ENCODE measurements at places on chromosomes 1 and 21. TPM values are rescaled to one million over a fixed set of nuclear protein-coding genes. Genes with fewer than 3 reads are reported as not detected.
A peak's percentile ranks its signal among the peaks of the same experiment; 100 is the strongest.

DNA sequence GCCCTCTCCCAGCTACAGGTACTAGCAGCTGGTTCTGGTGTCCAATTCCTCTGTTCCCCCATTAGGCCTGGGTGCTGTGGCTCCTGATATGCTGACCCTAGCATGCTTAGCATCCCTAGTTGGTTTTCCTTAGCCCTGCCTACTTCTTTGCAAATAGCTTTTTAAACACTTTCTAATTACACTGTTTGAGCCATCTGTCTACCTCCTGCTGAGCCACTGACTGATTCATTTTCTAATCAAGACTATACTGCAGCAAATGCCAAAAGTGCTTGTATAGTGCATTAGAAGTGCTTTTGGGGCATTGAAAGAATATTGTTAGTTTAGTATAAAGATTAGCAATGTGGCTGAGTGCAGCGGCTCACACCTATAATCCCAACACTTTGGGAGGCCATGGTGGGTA, 36.3 kb downstream of the ERICH3 start:
- DNase-seq = no peak

DNA sequence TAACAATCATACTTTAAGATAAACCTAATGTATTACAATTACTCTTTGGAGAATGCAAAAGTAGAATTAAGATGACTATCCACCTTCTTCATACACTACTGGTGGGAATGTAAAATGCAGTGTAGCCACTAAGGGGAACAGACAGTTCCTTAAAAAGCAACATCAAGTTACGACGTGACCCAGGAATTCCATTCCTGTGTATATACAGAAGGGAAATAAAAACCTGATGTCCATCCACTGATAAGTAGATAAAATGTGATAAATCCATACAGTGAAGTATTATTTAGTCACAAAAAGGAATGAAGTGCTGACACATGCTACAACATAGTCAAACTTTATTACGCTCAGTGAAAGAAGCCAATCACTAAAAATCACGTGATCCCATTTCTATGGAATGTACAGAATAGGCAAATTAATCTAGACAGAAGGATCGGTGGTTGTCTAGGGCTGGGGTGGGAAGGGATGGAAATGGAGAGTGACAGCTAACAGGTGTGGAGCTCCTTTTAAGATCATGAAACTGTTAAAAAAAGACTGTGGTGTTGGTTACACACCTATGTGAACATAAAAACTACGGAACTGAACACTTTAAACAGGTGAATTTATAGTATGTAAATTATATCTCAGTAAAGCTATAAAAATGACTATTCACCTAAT, 42.1 kb downstream of the NRIP1 start:
- no peak for DNase-seq

GRCh38 chr1:214496126-214496525, 55.3 kb downstream of the PTPN14 start:
- DNase-seq = no peak

GRCh38 chr1:179448437-179449149, 82.8 kb downstream of the AXDND1 start:
- no peak for DNase-seq

GRCh38 chr1:32742199-32742947, 39.8 kb upstream of the SYNC start:
- peak; percentile 42 for DNase-seq

- DNase-seq = peak; percentile 32
These were observed 808 bp downstream of the MAP3K21 start for GRCh38 chr1:233328142-233328921.

DNA sequence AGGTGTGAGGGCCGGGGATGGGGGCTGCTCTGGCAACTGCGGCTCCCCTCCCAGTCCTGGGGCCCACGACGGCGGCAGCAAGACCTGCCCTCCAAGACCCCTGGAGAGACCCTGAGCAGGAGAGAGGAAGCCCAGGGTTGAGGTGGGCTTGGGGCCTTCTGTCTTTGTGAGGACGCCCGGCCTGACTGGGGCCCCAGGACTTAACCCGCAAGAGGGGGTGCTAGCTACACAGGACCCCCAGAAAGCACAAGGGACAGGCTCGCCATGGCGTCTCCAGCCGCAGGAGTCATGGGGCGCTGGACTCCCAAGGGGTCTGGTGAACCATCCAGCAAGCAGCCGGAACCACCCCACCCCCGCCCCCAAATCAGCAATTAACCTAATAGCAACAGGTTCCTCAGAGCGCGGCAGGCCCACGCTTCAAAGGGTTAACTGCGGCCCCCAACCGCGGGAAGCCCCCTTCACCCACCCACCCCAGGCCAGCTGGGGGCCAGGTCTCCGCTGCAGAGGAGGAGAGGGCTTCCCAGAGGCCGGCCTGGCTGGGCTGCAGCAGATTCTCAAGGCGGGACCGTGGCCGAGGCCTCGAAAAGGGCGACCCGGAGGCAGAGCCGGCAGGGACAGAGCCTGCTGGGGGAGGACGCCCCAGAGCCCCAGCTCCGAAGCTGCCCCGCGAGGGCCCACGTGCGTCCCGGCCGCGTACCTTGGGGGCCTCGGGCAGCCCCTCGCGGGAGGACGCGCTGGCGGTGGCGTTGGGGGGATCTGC, 525 bp downstream of the C1QTNF12 start:
- no peak for DNase-seq

- DNase-seq = no peak
These were observed 180.2 kb upstream of the MAP1LC3C start for GRCh38 chr1:242178924-242179708.

DNA sequence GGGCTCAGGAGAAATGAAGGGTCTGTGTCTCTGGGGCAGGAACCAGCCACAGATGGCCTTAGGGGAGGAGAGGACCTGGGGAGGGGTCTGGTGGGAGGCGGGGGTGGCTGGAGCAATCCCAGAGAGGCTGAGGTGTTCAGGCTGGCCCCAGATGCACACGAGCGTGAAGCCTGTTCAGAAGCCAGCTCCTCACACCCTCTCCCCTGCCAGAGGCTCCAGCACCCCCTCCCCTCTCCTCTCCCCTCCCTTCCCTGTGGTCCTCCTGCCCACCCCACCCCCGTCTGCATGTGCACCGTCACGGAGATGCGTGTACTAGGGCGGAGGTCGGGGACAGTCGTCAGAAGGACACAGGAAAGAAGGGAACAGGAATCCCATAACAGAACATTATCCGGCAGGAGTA, 115.0 kb upstream of the COL6A1 start:
- no peak for DNase-seq

DNA sequence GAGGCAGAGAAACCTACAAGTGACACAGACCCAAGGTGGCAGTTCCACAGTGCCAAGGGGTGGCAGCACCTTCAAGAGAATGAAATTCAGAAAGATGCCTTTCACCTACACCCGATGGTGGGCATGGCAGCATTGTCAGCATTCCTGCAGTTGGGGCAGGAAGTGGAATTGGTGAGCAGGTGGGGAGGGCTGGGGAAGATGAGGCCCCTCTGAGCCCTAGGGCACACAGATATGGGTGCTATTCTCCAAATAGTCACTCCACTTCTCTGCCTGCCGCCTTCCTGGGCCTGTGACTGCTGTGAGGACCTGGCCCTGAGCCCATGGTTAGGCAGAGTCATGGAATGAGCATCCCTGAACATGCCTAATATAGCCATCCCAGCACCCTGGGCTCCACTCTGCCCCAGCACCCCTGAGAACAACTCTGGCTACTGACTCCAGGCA, 8.3 kb downstream of the SHISA4 start:
- peak; percentile 44 for DNase-seq

GRCh38 chr1:172754609-172755008, 95.7 kb downstream of the FASLG start:
- DNase-seq = no peak

DNA sequence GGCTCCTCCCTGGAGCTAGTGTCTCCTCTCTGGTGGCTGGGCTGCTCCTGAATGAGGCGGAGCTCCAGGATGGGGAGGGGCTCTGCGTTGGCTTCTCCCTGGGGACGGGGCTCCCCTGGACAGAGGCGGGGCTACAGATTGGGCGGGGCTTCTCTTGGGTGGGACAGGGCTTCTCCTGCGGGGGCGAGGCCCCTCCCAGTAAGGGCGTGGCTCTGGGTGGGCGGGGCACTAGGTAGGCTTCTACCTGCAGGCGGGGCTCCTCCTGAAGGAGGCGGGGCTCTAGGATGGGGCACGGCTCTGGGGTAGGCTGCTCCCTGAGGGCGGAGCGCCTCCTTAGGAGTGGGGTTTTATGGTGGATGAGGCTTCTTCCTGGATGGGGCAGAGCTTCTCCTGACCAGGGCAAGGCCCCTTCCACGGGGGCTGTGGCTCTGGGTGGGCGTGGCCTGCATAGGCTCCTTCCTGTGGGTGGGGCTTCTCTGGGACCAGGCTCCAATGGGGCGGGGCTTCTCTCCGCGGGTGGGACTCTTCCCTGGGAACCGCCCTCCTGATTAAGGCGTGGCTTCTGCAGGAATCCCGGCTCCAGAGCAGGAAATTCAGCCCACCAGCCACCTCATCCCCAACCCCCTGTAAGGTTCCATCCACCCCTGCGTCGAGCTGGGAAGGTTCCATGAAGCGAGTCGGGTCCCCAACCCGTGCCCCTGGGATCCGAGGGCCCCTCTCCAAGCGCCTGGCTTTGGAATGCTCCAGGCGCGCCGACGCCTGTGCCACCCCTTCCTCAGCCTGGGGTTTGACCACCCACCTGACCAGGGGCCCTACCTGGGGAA, 22.7 kb upstream of the ARF1 start:
- DNase-seq = peak; percentile 97

GRCh38 chr1:25095635-25096200, 136.6 kb downstream of the SYF2 start:
- DNase-seq = no peak

DNA sequence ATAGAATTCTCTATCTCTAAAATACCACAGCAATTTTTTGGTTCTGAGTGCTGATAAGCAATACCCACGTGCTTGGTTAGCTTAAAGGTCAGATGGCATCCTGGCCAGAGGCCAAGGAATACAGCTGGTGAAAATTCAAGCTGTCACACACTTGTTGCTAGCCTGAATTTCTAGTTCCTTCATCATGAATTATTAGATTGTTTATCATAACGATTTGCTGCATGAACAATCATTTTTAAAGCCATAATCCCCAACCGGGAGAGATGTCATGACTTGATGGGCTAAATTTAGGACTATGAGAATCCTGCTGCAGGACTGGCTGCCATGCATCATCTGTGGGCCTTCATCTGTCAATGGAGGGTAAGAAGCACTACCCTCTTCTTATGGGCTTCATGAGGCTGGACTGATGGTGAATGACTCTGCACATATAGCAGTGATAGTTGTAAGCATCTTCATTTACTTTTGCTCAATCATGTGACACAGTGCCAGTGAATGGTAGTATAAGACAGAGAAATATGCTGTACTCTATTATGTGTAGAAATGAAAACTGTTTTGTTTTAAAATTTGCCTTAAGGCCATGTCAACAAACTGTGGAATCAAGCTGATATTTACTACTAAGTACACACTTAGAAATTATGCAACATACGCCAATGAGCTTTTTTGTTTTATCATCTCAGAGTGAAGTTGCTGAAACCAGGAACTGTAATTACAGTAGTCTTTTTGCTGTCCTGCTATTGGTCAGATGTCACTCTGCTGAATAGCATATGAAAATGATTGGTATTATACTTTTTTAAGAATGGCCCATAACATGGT, 80.5 kb upstream of the RALGPS2 start:
- DNase-seq = peak; percentile 44

DNA sequence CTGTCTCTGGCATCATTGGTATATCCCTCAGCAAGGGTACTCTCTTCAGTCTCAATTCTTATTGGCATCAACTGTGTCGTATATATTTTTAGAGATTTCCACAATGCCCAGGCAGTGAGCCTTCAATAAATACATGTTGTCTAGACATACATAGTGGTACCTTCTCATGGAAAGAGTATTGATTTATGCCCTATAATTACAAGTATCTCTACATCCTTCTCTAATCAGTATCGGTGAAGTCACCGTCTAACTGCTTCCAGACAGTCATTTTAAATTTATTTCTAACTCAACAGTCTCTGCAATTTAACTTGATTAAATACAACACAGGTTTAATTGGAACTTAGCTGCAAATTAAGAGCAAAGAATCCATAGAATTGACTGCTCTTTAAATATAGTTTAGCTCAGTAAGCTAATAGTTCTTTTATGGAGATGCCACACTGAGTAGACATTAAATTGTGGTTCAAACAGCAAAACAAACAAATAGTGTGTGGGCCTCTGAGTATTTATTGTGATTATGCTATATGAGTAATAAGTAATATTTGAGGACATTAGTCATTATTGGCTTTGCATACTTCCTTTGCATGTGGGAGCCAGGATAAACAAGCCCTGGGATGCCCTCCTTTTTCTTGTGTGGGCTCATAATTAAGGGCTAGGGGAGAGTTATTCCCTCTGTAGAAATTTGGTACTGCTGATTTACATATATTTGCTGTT, 126.9 kb upstream of the DUSP10 start:
- DNase-seq = no peak

DNA sequence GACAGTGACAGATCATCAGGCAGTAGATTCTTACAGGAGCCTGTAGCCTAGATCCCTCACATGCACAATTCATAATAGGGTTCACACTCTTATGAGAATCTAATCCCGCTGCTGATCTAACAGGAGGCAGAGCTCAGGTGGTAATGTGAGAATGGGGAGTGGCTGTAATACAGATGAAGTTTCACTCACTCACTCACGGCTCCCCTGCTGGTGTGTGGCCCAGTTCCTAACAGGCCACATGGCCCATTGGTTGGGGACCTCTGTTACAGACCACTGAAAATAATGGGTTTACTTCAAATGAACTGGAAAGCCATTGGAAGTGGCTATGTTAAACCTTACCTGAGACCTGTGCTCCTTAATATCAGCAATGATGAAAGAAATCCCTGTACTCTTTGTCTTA, 151.0 kb downstream of the GRIK1 start:
- no peak for DNase-seq

DNA sequence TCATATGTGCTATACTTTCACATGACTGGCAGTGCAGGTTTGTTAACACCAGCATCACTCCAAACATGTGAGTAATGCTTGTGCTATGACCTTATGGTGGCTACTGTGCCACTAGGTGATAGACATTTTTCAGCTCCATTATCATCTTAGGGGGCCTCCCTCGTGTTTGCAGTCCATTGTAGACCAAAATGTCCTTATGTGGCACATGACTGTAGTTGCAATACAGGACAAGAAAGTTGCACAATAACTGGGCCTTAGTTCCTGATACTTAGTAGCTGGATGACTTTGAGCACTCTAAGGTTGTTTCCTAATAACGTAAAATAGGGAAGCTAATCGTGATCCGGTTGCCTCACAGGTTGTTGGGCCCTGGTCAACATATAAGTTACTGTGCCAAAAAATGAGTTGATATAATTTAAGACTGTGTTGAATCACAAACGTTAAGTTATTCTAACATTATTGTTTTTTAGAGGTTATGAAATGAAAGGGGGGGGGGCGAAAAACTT, 511 bp upstream of the SNX27 start:
- peak; percentile 14 for DNase-seq

GRCh38 chr1:181033799-181034451, at the start of gene MR1:
Gene MR1 (plus strand): TSS chr1:181033983. CDS start chr1:181034008, 25 bp downstream.
- no peak for DNase-seq

GRCh38 chr1:90381598-90381997, 335.5 kb downstream of the BARHL2 start:
- DNase-seq = no peak

SGIP1 gene
- not detected for total RNA-seq

WDR26 gene
- total RNA-seq = 107 TPM

DCST2 gene
- 4.5 TPM for total RNA-seq

CYP4A22 gene
- not detected for total RNA-seq
